ENCODE measurements at places on chromosomes 12 and 14.

GRCh38 chr12:108839018-108839889, 18.1 kb downstream of the SSH1 start:
- H3K4me3 ChIP-seq = no peak overlapping the region
- peaks cover 54% of the 10 kb centered on the region for H3K36me3 ChIP-seq
- H3K27me3 ChIP-seq = no peaks in the 10 kb centered on the region
- H3K27ac ChIP-seq = peak overlapping the region; percentile 82

- H3K27me3 ChIP-seq = peaks cover 13% of the 10 kb centered on the region
- peaks cover 14% of the 10 kb centered on the region for H3K4me1 ChIP-seq
- H3K4me3 ChIP-seq = no peak overlapping the region
- H3K27ac ChIP-seq = no peak overlapping the region
- H3K36me3 ChIP-seq = peaks cover 18% of the 10 kb centered on the region
Observed at GRCh38 chr12:107631715-107632114, 53.9 kb upstream of the PWP1 start.

- H3K27me3 ChIP-seq = no peaks in the 10 kb centered on the region
- H3K4me1 ChIP-seq = peaks cover 41% of the 10 kb centered on the region
- no peak overlapping the region for H3K27ac ChIP-seq
- H3K36me3 ChIP-seq = no peaks in the 10 kb centered on the region
- H3K4me3 ChIP-seq = no peak overlapping the region
Observed at GRCh38 chr14:100532906-100533655, 54.1 kb downstream of the BEGAIN start.

GRCh38 chr12:8905546-8905945, 8.8 kb upstream of the PHC1 start:
- DNase-seq = no peak
- peaks cover 8% of the 10 kb centered on the region for H3K36me3 ChIP-seq
- H3K4me3 ChIP-seq = no peak overlapping the region
- no peaks in the 10 kb centered on the region for H3K27me3 ChIP-seq
- peaks cover 21% of the 10 kb centered on the region for H3K4me1 ChIP-seq
- H3K27ac ChIP-seq = peak overlapping the region; percentile 32

- H3K36me3 ChIP-seq = no peaks in the 10 kb centered on the region
- H3K4me1 ChIP-seq = no peaks in the 10 kb centered on the region
- H3K27ac ChIP-seq = no peak overlapping the region
- no peak for DNase-seq
Observed at GRCh38 chr12:88691811-88692210, 111.5 kb upstream of the KITLG start.

- H3K36me3 ChIP-seq = peaks cover 45% of the 10 kb centered on the region
- no peak overlapping the region for H3K27ac ChIP-seq
- H3K4me3 ChIP-seq = no peak overlapping the region
- H3K27me3 ChIP-seq = no peaks in the 10 kb centered on the region
- no peaks in the 10 kb centered on the region for H3K4me1 ChIP-seq
- DNase-seq = no peak
Observed at GRCh38 chr12:45246236-45246635, 30.3 kb downstream of the ANO6 start.
